Ascending aorta (tissue), 2 donors: ENCODE measurements at places on chromosomes 4 and X. TPM values are rescaled to one million over a fixed set of nuclear protein-coding genes. Genes with fewer than 3 reads are reported as not detected.

DNA sequence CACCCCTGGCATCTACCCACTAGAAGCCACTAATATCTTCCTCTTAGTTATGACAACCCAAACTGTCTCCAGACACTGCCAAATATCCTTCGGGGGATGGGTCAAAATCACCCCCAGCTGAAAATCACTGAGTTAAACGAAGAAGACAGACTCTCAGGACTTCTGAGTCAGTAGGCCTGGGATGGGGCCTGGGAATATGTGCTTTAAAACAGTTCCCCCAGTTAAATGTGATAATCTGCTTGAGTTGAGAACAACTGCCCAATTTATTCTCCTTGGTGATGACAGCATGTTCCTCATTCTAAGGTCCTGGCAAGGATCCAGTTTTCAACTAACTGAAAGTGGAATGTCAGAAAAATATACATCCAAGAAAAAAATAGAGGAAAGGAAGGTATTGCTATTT is 52.4 kb downstream of the CBLL2 start:
- DNase-seq = no peak

- no peak for DNase-seq
Measured at GRCh38 chr4:150938417-150938816, 76.7 kb downstream of the LRBA start.

- no peak for DNase-seq
Measured at GRCh38 chr4:9925750-9926439, 95.4 kb downstream of the SLC2A9 start.

DNA sequence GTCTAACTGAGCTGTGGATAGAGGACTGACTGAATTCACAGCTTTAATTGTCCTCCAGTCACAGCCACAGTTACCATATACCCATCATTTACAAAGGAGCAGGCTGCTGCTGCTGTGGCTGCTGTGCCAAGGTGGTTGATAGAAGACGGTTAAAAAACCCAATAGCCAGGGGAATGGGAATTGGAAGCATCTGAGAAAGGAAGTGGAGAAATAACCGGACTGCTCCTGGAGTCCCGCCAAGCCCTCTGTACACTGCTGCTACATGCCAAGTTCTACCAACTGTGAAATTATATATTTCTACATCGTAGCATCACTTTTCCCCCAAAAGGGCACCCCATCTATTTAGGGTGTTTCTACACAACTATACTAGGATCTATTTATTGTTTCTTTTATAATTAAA is 279.7 kb upstream of the ARX start:
- no peak for DNase-seq

- DNase-seq = no peak
Measured at GRCh38 chrX:100704581-100705203, 27.2 kb downstream of the SYTL4 start.

GRCh38 chr4:109735566-109736365 is 5.9 kb upstream of the PLA2G12A start:
- no peak for DNase-seq

DNA sequence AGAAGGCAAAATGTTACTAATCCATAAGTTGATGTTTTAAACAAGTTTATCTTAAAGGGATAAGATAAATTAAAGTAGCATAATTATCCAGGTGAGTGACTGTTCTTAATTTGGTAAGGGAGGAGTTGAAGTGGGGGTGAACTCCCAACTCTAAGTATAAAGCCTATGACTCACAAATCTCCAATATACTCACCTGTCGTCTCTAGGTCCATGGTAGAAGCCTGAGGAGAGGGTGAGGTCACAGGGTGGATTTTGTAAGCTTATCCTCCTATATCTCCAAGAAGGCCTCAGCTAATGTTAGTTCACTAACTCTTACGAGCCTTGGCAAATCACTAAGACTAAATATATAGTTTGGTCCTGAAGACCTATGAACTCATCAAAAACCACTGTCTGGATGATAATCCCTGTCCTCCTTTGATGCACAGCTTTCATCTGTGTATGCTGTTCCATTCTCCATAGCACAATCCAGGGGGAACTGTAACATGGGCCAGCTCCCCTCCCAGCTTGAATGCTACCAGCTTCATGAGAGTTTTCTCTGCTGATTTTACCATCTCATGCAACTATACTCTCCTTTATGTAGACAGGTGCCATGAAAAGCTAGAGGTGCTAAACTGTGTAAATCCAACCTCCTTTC is 158.7 kb downstream of the BTC start:
- DNase-seq = no peak

DNA sequence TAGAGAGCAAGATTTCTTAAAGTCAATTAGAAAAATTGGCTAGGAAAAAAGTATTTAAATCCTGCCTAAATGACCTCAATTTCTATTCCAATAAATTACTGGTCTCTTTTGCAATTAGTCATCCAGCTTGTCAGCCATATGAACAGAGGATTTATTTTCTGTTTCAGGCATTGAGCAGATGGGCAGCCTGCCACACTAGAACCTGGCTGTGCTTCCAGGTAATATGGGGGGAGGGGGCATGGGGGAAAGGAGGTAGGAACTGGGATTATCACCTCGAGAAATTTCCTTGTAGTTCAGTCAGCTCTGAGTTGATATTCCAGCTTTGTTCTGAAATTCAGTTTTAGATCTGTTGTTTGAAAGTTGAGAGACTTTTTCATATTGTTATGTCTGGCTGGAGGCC is 206.3 kb upstream of the LCORL start:
- DNase-seq = no peak

DNA sequence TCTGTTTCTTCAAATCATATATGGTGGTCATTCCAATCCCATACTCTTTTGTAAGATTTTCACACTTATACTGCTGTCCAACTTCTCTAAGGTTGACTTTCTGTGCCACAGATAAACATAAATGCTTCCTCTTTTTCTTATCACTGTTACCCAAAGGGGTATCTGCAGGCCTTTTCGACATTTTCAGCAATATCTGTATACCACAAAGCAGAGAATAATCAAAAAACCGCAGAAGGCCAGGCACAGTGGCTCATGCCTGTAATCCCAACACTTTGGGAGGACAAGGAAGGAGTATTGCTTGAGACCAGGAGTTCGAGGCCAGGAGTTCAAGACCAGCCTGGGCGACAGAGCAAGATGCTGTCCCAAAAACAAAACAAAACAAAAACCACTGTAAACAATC is 3.1 kb upstream of the RFC1 start:
- DNase-seq = no peak

- no peak for DNase-seq
Measured at GRCh38 chr4:1315306-1315705, 25.6 kb downstream of the MAEA start.

DNA sequence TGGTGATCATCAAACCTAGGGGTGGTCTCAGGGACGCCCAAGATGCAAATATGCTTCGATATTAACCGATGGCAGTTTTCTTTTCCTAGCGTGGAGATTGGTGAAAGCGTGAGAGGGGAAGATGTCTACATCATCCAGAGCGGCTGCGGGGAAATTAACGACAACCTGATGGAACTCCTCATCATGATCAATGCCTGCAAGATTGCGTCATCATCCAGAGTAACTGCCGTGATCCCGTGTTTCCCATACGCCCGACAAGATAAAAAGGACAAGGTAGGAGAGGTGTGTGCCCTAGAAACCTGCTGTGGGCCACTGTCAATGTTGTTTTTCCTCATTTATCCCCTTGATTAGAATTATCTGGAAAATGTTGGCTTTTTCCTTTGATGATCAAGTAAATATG is 7.9 kb downstream of the PRPS2 start:
- no peak for DNase-seq

DNA sequence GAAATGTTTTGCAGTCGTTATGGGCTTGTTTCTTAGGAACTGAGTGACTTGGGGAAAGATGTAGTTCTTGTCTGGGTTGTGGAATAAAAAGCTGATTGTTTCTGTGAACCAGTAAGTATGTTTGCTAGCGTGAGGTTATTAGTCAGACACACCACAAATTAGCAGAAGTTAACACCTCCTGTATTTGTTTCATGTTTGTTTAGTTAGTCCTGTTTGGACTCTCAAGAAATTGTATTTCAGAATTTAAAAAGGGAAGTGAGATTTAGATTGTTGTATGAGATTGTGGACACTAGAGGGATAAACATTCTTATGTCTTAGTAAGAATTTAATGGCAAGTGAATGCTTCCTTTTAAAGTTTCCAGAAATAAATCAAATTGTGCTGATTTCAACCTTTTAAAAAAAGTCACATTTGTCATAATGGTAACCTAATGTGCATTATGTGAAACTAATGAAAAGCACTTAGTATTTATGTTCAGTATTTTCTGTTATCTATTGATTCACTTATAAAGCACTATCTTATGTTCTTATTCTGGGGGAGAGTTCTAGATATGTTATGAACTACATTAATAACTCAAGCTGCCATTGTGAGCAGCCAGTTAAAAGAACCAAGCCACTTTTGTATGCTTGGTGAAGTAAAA is 25.6 kb downstream of the ATP10D start:
- no peak for DNase-seq

DNA sequence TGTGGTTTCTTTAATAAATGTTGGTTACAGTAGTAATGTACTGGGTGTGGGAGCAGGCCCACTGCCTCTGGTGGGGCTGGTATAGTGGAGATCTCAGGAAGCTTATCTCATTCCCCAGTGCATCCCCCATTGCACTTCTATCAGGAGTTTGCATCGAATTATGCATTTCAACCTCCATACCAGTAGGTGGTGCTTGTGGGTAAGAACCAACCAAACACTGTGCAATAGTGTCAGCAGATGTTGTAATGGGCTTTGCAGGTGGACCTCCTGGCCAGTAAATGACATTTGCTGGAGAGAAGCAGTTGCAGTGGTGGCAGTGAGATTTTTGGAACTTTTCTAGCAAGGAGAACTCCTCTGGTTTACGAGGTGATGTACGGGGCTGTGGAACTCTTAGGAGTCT is 150.6 kb downstream of the POU3F4 start:
- no peak for DNase-seq

DNA sequence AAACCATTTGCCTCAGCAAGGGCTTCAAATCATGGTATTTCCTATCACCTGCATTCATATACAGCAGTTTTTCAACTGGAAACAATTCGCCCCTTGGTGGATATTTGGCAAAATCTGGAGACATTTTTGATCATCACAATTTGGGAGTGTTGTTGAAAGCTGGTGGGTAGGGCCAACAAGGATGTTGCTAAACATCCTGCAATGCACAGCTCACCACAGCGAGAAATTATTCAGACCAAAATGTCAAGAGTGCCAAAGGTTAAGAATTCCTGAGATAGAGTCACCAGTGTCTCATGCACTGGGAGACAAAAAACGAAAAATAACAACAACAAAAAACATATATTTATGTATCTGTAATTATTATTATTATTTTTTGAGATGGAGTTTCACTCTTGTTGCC is 435.2 kb upstream of the CTSO start:
- no peak for DNase-seq

- DNase-seq = no peak
Measured at GRCh38 chr4:32988165-32988811, 2268.1 kb downstream of the PCDH7 start.

- DNase-seq = no peak
Measured at GRCh38 chrX:134761788-134762187, 103.5 kb upstream of the PLAC1 start.

DNA sequence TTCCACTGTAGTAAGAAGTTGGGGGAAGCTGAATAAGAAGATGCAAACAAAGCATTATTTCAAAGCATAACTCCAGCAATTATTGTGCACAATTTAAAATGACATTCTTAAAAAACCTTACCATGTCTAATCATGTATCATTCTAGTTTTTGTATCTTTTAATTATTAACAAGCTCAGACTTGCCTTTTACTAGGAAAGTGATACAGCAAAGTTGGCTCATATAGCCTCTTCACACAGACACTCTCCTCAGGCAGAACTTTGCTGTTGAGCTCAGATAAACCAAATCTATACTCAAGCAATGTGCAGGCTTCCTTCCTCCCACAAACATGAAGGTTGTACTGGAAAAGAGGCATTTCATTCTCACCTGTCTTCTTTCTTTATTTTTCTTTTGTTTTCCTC is 358.7 kb upstream of the EMCN start:
- no peak for DNase-seq

DNA sequence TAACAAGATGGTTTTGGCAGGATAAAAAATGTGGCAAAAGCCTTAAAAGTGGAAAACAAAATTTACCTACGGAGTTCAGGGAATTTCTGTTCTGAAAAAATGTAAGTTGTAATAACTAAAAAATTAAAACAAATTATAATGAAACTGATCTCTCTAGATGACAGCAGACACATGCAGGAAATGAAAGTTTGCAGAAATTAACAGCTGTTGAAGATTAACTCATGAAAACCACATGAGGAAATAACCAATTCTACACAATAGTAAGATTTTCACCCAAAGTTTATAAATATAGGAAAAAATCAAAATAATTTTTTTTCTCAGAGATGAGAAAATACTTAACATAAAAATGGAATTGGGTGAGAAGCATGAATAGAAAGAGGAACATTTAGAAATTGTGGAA is 47.5 kb upstream of the UGT2B15 start:
- no peak for DNase-seq

GRCh38 chrX:16836371-16836770 is 33.8 kb downstream of the RBBP7 start:
- no peak for DNase-seq

GRCh38 chr4:96036781-96037180 is 196.9 kb downstream of the PDHA2 start:
- DNase-seq = no peak

DNA sequence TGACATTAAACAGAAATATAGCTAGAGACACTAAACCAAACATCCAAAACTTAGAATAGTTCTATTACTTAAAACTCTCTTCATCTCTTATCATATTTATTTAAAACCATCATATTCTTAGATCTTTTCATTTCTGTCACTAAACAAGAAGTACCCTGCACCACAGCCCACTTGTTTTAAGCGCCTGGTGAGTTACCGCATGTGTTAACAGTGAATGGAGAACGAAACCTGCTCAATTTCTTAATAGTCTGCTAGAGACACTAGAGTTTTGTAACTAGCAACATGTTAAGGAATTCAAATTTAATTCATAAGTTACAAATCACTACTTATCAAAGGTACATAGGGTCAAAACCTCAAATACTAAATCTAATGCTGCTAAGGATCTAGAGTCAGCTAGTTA is 111.5 kb downstream of the FBXW7 start:
- DNase-seq = no peak

- no peak for DNase-seq
Measured at GRCh38 chrX:39381422-39381821, 580.2 kb downstream of the MID1IP1 start.

- DNase-seq = no peak
Measured at GRCh38 chr4:174005422-174005821, 278.0 kb downstream of the FBXO8 start.

Gene BTC
- 6.9 TPM for total RNA-seq

Gene MSN
- 338 TPM for total RNA-seq

Gene MCUB
- total RNA-seq = 430 TPM

Gene MAGIX
- 0.32 TPM for total RNA-seq

Gene NEIL3
- not detected for total RNA-seq

Gene NHS
- 8.8 TPM for total RNA-seq

Gene CLCN4
- total RNA-seq = 4.4 TPM

Gene SASH3
- 31.0 TPM for total RNA-seq

Gene CT45A3
- total RNA-seq = not detected

Gene KLB
- total RNA-seq = not detected

Gene DMRTC1
- not detected for total RNA-seq

Gene TRIM61
- not detected for total RNA-seq
